Nucleus accumbens (tissue), 56 donors: ENCODE measurements at places on chromosomes 6 and 20.

DNA sequence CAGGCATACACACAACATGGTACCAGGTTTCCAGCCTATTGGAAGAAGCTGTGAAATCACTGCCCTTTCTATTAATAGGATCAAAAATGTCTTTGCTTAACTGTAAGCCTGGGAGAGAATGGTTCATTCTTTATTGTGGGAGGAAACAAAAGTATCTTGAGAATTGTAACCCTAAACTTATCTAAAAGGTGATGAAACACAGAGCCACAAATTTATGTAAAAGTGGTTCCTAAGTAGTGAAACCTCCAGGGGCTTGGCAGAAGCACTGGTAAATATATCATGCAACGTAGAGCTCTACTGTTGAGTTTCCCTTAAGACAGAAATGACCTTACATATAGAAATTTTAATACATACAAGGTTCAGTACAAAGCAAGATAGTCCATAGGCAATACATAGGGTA lies 17.2 kb upstream of the NOX3 start:
- no peak for DNase-seq

DNA sequence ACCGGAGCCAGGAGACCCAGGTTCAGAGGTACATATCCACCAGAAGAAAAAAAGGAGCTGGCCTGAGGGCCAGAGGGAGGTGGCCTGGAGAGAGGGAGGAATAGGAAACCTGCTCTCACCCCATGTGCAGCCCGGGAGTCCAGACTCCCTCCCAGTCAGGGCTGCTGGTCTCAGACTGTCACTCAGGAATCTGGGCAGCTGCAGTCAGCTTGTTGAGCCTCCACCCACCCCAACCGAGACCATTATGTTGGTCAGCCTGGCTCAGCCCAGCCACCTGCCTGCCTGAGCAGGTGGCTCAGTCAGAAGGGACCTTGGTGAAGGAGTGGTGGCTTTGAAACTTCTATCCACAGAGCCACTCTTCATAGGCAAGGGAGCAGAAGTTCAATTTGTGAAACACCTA lies 53.3 kb upstream of the EPB41L1 start:
- no peak for DNase-seq

DNA sequence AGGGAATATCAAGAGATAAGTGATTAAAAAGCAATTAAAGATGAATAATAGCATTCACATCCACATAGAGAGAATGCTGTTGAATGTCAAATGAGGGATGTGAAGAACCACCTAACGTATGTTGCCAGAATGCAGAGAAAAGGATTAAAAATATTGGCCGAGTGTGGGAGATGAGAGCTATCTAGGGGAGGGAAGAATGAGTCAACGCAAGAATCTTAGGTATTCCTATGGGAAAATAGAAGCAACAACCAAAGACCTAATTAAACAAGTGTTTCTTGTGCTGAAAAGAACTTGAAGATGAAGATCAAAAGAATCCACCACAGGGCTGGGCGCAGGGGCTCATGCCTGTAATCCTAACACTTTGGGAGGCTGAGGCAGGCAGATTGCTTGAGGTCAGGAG lies 12.2 kb upstream of the RSPH3 start:
- DNase-seq, result no peak

DNA sequence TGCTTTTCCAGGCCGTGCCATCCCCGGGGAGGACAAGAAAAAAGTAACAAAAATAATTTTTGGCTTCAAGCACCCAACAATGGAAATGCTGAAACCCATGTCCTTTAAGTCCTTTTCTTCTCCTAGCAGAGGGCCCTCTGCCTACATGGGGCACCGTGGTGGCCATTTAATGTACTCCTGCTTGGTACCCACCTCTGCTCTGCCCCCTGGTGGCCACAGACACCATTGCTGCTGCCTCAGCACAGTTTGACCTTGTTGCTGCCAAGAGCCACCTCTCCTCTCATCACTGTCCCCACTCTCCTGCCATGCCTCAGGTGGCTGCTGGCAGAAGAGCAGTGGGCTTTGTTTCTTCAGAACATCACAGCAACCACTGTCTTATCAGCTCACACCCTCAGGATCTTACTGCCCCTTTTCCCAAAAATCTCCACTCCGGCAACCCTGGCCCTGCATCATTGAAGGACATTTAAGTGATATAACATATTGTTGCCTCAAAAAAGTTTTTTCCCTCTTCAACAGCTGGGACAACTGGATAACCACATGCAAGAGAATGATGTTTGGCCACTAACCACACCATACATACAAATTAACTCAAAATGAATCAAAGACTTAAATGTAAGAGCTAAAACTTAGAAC lies 12.9 kb upstream of the ARMC2 start:
- DNase-seq, result peak; percentile 29

- DNase-seq, result no peak
Measured at GRCh38 chr6:158057213-158057987, 75.7 kb downstream of the SYNJ2 start.

DNA sequence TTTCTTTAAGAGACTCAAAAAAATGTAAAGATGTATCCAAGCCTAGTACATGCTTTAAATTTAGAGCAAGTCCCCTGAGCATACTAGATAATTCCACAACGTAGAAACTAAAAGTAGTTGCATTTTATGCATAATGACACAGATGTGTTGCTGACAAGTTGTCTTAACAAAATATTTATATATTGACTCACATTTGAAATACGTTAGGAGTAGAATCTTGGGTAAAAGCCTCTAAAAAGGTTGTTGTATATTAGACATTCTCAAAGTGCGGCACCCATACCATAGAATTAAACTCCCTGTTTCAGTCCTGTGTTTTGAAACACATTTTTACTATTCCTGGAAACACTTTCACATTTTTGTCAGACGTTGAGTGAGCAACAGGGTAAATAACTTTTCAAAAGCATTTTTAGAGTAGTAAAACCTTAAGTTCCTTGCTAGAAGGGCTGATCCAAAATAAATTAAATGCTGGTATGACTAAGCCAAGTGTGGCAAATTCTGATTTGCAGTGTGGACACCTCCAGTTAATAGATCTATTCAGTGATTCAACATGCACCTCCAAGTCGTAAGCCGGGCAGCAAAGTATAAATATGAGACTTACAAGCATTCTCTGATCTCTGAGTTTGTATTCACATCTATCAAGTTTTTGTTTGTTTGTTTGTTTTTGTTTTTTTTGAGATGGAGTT lies 97.5 kb downstream of the GMDS start:
- DNase-seq, result no peak

- no peak for DNase-seq
Measured at GRCh38 chr6:45175272-45175671, 152.9 kb upstream of the RUNX2 start.

- no peak for DNase-seq
Measured at GRCh38 chr6:43942011-43942442, 172.0 kb downstream of the VEGFA start.

GRCh38 chr6:19261642-19262041 lies 575.5 kb upstream of the ID4 start:
- no peak for DNase-seq

GRCh38 chr6:121925024-121925423 lies 474.4 kb upstream of the HSF2 start:
- DNase-seq, result no peak

DNA sequence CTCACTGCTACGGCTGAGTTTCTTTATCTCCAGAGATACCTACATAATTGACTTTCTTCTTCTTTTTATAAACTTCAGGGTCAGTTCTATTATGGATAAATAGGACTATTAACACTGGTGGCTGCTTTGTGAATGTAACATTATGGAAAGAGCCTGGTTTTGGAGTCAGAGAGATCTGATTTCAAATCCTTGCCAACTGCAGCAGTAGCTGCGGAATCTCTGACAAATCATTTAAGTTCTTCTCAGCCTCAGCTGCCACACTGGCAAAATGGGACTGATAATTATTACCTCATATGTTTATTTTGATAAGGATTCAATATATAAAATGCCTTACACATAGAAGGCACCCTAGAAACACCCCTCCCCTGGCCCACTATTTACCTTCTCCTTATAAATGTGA lies 160.5 kb downstream of the BACH2 start:
- DNase-seq, result no peak

- DNase-seq, result no peak
Measured at GRCh38 chr6:51526922-51527321, 560.5 kb downstream of the PKHD1 start.

DNA sequence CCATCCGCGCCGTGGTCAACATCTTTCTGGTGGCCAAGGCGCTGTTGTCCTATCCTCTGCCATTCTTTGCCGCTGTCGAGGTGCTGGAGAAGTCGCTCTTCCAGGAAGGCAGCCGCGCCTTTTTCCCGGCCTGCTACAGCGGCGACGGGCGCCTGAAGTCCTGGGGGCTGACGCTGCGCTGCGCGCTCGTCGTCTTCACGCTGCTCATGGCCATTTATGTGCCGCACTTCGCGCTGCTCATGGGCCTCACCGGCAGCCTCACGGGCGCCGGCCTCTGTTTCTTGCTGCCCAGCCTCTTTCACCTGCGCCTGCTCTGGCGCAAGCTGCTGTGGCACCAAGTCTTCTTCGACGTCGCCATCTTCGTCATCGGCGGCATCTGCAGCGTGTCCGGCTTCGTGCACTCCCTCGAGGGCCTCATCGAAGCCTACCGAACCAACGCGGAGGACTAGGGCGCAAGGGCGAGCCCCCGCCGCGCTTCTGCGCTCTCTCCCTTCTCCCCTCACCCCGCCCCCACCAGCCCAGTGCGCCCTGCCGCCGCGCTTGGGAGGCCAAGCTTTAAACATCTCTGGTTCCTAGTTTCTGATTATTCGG lies 4.0 kb downstream of the SLC32A1 start:
- DNase-seq, result no peak

GRCh38 chr6:163243083-163243482 lies 171.4 kb upstream of the QKI start:
- peak; percentile 87 for DNase-seq

DNA sequence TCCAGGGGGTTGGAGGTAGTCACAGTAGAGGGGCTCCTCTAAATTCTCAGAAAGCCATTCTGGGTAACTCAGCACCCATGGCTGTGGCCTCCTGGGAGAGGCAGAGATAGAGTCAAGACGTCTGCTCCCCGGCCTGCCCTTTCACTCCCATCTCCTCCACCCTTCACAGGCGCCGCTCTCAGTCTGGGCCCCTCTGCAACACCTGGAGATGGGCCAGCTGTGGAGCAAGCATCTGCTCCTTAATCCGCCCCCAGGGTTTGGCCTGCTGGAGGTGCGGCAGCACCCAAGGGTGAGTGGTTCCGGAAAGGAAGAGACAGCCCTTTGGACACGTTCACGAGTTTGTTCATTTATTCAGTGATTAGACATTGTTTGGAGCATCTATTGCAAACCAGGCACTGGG lies 271.3 kb downstream of the BMP7 start:
- DNase-seq, result no peak

DNA sequence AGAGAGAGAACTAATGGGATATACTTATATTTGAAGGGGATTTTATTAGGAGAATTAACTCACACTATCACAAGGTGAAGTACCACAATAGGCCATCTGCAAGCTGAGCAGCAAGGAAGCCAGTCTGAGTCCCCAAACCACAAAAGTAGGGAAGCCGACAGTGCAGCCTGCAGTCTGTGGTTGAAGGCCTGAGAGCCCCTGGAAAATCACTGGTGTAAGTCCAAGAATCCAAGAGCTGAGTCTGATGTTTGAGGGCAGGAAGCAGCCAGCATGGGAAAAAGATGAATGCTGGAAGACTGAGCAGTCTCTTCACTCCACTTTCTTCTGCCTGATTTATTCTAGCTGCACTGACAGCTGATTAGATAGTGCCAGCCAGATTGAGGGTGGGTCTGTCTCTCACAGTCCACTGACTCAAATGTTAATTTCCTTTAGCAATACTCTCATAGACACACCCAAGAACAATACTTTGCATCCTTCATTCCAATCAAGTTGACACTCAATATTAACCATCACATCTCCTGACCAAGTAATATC lies 823.9 kb downstream of the PHF3 start:
- no peak for DNase-seq

GRCh38 chr6:106287215-106287614 lies 38.3 kb downstream of the ATG5 start:
- no peak for DNase-seq

- no peak for DNase-seq
Measured at GRCh38 chr6:110874880-110875547, 429 bp downstream of the AMD1 start.

- no peak for DNase-seq
Measured at GRCh38 chr20:44405257-44405656, 49.8 kb downstream of the HNF4A start.

DNA sequence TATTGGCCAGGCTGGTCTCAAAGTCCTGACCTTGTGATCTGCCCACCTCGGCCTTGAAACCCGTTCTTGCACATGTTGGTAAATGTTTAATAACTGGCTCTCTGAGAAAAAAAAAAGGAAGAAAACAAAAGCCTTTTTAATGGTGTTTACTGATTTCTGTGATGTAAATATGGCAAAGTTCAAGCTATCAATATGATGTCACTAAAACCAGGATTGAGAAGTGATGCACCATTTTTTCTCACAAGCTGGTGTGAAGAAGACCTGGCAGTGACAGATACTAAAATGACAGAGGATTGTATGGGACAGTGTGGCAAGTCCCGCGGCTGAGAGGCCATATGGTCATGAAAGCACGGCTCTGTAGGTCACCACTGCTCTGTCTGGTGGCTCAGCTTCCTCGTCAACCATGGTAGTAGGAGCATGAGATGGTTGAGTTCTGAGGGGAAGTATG lies 196.3 kb upstream of the SUPT3H start:
- no peak for DNase-seq

GRCh38 chr6:52371656-52372191 lies 9.8 kb downstream of the PAQR8 start:
- no peak for DNase-seq

DNA sequence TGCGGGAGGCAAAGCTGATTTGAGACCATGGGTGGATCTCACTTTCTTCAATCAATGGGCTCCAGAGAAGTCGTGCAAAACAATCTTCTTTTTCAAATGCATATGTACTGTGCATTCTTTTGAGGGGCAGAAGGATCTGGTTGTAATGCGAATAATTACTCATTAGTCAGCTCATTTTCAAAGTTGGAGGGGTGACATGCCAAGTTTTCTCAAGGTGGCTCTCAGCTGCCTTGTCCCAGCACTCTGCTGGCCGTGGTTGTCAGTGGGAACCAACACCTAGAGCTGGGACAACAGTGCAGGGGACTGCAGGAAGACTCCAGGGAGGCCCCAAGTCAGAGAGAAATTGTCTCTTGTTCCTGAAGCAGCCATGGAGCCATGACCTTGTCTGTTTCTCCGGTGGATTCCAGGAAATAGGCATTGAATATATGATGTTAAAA lies 25.3 kb downstream of the MYT1 start:
- DNase-seq, result no peak
